Stimulated activated CD8-positive, alpha-beta memory T cell treated with anti-CD3 and anti-CD28 coated beads, Interleukin-4, amount 100 ng/mL, for 1 hour (primary cell): ENCODE measurements at places on chromosomes 4 and X.

- no peak for DNase-seq
Observed at GRCh38 chr4:69054578-69055200, 41.6 kb upstream of the UGT2B7 start.

DNA sequence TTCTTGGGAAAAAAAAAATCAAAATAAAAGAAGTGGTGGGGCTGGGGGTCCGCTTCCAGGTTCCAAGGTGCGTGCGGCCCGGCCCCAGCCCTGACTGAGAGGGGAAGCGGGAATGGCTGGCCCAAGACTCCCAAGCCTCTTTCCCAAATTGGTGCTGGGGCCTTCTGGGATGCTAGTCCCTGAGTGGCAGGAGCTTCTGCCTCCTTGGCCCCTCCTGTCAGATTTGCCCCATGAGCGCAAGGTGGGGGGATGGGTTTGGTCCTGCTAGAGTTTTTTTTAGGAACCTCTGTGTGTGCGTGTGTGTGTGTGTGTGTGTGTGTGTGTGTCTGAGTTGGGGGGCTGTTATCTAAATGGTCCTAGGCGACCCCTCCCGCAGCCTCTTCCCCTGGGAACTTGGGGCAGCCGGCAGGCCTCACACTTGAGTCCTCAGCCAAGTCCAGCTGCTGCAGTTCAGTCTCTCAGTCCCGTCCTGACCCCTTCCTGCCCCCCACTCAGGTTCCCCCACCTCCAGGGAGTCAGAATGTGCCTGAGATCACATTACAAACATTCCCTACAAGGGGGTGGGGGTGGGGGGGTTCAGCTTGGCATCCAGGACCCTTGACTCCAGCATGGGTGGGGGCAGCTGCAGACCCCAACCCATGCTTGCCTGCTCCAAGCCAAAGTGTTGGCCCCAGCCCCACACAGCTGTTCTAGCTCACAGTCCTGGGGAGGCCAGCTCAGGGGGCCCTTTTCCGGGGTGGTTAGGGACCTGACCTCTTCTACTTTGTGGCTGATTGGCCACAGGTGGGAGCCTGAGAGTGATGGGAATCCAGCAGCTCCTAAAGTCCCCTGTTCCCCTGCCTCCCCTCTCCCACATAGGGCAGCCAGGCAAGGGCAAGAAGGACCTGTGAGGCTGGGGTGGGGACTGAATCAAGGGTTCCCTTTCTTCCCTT, 4.0 kb downstream of the EFNB1 start:
- no peak for DNase-seq

DNA sequence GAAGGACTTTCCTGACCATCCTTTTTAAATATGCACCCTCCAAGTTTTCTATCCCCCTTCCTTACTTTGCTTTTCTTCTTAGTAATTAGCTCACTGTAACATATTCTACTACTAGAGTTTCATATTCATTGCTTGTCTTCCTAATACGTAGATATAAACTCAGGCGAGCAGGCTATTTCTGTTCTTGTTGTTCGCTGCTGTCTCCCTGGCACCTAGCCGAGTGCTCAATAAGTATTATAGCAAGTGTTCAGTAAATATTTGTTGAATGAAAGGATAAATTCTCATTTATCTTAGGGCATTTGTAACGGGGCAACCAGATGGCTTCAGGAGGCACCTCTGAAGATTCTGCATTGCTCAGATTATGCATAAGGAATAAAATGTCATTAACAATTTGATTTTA, 6.8 kb upstream of the RHOH start:
- no peak for DNase-seq

- no peak for DNase-seq
Observed at GRCh38 chr4:163221467-163221866, 54.8 kb upstream of the NAF1 start.

- DNase-seq: no peak
Observed at GRCh38 chr4:95106408-95106928, 348.7 kb downstream of the BMPR1B start.

GRCh38 chr4:83240379-83240875, 44.2 kb downstream of the COQ2 start:
- DNase-seq: no peak
